GM20000 (cell line): ENCODE measurements at places on chromosomes 6 and 20.

DNA sequence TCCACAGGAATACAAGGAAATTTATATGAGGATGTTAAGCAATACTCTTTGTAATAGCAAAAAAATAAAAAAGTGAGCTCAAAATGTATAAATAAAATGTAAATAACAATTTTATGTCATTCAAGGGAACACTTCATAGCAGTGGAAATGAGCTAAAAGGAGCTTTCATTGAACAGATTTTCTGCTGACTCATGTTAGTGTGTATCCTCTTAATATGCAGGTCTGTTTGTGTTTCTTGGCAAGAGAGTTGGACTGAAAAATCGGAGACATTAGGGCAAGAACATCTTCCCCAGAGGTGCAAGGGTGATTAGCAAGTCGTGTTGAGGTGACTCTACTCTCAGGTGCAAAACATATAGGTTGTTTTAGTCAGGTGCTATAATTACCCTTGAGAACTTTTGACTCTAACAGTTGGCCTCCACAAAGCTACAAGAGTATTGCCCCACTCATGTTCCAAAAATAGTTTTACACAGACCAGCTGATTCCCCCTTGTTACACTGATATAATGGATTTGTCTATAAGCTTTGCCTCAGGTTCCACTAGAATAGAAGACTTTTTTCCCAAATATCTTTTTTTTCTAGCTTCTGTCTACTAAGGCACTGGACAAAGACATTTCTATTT is 702.9 kb downstream of the TENT5A start:
- no peak for DNase-seq

GRCh38 chr6:135887069-135887468 is 35.6 kb downstream of the PDE7B start:
- no peak for DNase-seq

- DNase-seq, result no peak
Observed at GRCh38 chr6:135680964-135681913, 170.3 kb upstream of the PDE7B start.

GRCh38 chr6:52389626-52390360 is 27.8 kb downstream of the PAQR8 start:
- DNase-seq, result peak; percentile 70

GRCh38 chr20:8473459-8473858 is 341.4 kb downstream of the PLCB1 start:
- no peak for DNase-seq

- no peak for DNase-seq
Observed at GRCh38 chr6:139863964-139864363, 489.5 kb upstream of the CITED2 start.

- DNase-seq, result no peak
Observed at GRCh38 chr6:5532941-5533340, 271.6 kb downstream of the FARS2 start.

DNA sequence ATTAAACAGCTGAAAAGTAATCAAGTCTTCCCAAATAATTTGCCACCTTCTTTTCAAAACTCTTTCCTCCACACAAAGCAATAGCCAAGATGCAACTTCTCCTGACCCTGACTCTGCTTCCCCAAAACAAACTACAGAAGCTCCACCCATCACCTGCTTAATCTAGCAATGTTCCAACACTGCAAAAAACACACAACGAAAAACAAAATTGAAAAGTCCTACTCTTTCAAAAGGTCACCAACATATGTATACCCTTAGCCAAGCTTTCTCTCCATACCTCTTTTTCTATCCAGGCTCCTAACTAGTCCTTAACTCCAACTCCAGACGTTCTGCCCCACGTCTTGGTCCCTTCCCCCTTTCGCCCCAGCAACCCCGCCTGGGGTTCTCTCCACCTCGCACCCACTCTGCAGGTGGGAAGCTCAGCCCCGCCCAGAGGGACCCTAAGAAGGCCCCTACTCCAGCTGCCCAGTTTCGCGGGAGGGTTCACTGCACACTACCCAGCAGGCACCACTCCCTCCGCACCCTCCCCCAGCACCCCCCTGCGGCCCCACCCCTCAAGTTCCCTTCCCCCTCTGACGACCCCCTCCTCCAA is 717 bp downstream of the CSNK2A1 start:
- DNase-seq, result peak; percentile 41

DNA sequence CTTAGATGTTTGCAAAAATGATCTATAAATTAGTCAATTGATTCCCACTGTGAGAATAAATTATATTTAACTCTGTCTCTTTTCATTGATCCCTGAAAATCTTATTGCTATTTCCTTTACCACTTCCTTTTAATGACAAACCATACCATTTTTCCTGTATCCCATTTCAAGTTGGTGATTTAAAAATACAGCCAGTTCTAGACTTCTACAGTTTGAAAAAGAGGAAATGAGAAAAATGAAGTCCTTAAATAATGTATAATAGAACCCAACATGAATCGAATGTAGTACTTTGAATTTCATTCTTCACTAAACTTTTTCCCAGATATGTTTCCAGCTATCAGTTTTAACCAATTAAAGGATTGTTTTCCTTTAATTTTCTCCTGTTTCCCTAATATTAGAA is 29.5 kb upstream of the SDHAF4 start:
- no peak for DNase-seq

DNA sequence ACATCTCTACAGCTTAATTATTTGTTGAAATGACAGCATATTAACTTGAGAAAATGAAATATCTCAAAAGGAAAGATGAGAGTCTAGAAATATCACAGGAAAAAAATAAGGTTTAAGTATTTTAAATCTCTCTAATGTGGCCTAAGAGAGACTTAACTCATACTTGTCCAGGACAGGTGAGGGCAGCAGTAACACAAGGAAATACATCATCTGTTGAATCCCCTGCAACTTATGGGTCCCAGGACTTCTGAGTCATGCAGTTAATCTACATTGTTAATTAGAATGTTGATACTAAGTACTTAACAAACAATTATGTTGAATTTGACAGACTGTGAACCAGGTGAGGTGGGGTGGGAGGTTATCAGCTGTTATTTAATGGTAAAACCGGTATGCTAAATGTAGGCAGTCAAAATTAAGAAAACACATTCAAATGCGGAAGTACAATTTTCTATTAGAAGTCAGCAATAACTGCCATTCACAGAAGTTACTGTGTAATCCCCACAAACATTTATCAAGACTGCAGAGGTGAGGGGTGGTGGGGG is 87.9 kb downstream of the CEP57L1 start:
- no peak for DNase-seq

DNA sequence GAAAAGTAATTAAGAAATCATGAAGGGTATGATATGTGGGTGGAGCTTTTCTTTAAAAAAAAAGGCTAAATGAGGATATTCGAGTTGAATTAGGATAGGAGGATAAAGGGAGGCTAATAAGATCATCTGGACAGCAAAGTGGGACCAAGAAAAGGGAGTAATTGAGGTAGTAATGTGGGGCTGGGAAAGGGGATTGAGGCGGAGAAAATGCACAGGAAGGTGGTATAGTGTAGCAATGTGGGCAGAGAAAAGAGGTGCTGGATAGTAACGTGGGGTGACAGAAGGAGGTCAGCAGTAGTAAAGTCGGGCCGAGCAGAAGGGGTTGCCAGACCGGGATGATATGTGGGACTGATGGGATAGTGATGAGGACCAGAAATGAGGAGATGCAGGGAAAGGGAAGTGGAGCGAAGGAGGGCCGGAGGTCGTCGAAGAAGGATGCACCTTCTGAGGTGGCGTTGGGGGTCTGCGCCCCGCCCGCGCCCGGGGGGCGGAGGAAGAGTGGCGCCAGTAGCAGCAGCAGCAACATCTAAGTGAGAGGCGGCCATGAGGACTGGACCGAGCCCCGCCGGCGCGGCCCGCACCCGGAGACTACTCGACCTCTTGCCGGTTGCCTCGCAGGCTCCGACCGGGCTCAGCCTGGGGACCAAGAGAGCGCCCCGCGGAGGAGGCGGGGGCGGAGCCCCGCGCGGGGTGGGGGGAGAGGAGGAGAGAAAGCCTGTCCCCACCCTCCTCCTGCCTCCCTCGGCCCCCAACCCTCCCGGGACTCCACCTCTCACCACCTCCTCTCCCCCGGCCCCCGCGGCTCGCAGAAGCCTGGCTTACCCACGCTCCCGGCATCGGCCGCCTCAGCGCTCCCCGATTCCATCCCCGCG is 887 bp downstream of the GABBR1 start:
- peak; percentile 78 for DNase-seq

GRCh38 chr20:10329387-10330005 is 104.5 kb downstream of the MKKS start:
- no peak for DNase-seq
